ENCODE measurements at places on chromosomes 7 and 10. TPM values are rescaled to one million over a fixed set of nuclear protein-coding genes. Genes with fewer than 3 reads are reported as not detected.

PON1 gene
- 0.52 TPM for polyA plus RNA-seq

DNA sequence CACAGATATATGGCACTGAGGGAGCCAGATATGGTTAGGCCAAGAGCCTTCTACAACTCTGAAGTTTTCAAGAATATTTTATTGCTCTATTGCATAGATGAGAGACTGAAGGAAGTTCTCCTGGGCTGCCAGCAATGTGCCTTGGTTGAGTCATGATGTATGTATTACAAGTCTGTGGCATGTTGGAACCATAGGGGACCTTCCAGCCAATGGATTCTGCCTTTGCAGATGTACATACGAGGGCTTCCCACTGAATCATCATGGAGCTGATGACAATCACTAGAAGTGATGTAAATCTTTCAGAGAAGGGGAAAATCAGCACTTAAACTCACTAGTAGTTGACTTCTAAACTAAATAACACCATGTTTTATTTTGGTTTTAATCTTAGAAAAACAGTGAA is 419.5 kb downstream of the PHTF2 start:
- DNase-seq: no peak

SLC35G1 gene
- 9.0 TPM for polyA plus RNA-seq

TMEM176B gene
- polyA plus RNA-seq: 72.2 TPM

GRCh38 chr10:117718986-117719920 is 176.7 kb downstream of the EMX2 start:
- no peak for DNase-seq

Measured in left renal cortex interstitium (tissue), 4 donors.